ENCODE measurements at places on chromosomes 3 and 15.

GRCh38 chr3:83946554-83946953 lies 1012.2 kb upstream of the CADM2 start:
- DNase-seq: no peak

- no peak for DNase-seq
Measured at GRCh38 chr15:76330080-76330680, 6.4 kb upstream of the ISL2 start.

- DNase-seq: no peak
Measured at GRCh38 chr3:128392021-128392420, 74.7 kb downstream of the DNAJB8 start.

DNA sequence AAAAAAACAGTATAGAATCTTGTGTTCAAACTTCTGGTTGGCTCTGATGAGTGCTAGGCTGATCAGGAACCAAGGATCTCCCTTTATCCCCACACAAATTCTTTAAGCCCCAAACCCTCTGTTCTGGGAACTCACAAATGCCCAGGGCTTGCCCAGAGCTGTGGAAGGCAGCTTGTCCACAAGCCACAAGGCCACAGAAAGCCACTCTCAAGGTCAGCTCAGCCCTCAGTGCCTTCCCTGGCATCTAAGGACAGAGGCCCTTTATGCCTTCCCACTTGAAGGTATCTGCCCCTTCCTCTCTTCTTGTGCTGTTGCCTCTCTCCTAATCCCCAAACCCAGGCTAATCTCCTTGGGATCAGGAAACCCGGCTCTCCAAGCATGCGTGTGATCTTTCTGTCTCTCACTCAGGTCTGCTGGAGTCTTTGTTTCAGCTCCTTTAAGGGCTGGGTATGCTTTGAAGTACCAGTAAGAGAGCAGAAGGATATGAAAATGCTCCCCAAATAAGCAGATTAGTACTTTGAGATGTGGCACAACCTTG lies 145.0 kb upstream of the TRIM42 start:
- no peak for DNase-seq

GRCh38 chr15:68555679-68556037 lies 23.1 kb upstream of the CORO2B start:
- no peak for DNase-seq

DNA sequence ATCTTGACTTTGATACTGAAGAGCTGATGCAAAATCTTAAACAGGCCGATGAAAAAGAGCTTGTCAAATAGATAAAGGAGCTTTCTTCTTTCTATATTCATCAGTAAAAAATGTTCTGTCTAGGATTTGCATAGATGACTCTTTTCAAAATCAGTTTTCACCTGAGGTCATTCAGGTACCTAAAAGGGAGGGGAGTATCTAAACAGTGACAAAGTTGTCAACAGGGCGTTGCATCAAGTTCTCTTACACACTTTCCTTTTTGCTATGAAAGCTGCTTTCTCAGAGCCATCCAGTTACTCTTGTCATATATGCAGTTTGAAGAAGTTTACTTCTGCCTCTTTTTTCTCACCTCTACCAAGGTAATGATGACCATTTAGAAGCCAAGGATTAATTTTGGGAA lies 60.0 kb downstream of the AKAP13 start:
- DNase-seq: no peak

GRCh38 chr15:37537802-37538201 lies 396.6 kb upstream of the TMCO5A start:
- no peak for DNase-seq

- no peak for DNase-seq
Measured at GRCh38 chr3:44991326-44991725, 15.3 kb downstream of the EXOSC7 start.

- DNase-seq: no peak
Measured at GRCh38 chr3:52636673-52637072, 49.0 kb downstream of the PBRM1 start.

DNA sequence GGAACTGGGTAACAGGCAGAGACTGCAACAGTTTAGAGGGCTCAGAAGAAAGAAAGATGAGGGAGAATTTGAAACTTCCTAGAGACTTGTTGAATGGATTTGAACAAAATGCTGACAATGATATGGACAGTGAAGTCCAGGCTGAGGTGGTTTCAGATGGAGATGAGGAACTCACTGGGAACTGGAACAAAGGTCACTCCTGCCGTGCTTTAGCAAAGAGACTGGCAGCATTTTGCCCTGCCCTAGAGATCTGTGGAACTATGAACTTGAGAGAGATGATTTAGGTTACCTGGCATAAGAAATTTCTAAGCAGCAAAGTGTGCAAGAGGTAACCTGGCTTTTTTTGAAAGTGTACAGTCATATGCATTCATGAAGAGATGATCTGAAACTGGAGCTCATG lies 11.7 kb downstream of the EIF5A2 start:
- DNase-seq: no peak

- DNase-seq: no peak
Measured at GRCh38 chr15:38687340-38687739, 122.7 kb upstream of the RASGRP1 start.

DNA sequence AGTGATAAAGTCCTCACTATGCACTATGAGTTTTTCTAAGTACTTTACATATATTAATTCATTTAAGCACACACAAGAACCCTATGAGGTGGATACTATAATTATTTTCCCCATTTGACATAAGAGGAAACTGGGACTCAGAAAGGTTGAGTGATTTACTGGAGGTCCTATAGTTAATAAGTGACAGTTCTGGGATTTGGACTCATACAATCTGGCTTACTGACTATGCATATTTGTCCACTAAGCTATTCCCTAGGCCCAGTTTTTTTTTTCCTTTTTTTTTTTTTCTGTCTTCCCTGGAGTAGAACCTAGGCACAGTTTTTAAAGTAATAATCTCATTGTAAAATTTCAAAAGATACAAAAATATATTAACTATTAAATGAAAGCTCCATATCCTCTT lies 6.3 kb upstream of the RTP2 start:
- DNase-seq: no peak

- no peak for DNase-seq
Measured at GRCh38 chr3:97884586-97885123, 62.8 kb downstream of the CRYBG3 start.

DNA sequence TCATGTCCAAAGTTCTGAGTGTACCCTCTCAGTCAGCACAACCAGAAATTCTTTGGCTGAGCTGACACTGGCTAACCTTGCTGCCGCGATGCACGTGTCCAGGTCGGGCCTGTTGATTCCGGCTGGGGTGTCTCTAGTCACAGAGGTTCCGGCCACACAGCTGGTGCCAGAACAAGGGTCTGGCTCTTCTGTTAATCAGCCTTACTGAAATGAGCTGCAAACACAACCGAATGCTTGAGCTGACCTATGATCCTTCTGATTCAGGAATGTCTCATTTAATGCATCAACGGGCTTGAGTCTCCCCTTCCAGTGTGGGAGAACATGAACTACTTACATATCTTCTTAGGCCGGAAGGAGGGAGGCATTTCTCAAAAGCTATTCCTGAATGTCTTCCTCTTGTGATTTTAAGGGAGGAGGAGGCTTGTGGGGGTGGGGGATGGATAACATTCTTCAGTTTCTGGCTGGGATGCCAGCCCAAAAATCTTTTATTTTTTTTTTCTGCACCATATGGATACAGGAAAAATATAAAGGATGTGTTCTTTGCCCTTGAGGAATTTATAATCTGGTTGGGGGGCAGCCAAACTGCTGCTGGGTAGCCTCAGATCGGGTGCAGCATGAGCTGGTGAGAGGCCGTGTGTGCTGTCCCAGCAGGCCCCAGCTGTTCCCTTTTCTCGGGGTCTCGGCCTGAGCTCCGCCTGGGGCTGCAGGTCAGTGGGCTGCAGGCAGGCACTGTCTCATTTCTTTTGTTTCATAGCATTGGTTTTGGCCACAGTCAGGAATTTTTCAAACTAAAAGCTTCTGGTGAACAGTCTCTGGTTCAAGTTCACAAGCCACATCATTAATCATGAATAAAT lies 319.1 kb upstream of the TBL1XR1 start:
- DNase-seq: no peak

GRCh38 chr3:62574266-62574898 lies 201.0 kb upstream of the FEZF2 start:
- no peak for DNase-seq

DNA sequence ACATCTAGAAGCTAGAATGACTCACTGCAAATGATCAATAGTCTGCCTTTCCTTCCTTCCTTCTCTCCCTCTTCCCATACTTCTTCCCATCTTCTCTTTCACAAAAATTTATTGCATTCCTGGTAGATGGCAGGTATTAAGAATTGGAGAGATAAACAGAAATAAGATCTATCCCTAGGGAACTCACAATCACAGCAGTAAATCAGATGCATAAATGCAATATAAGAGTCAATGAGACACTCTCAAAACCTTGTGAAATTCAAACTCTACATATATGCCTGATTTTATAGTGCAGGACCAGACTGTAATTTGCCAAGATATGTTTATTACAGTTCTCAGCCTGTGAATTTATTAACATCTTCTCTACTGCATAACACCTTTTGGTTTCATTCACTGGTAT lies 78.3 kb upstream of the ARL6 start:
- DNase-seq: no peak

- no peak for DNase-seq
Measured at GRCh38 chr15:80162059-80162554, 9.3 kb downstream of the FAH start.

- peak; percentile 62 for DNase-seq
Measured at GRCh38 chr15:88909956-88910831, 3.0 kb downstream of the MFGE8 start.

- DNase-seq: peak; percentile 93
Measured at GRCh38 chr15:75661100-75661755, 13.5 kb downstream of the SNX33 start.

- no peak for DNase-seq
Measured at GRCh38 chr3:106673926-106674569, 703.2 kb upstream of the CCDC54 start.

GRCh38 chr15:28128031-28128430 lies 28.9 kb upstream of the OCA2 start:
- no peak for DNase-seq

GRCh38 chr3:42658771-42659390 lies 5.4 kb downstream of the ZBTB47 start:
- no peak for DNase-seq
